ENCODE measurements at places on chromosomes 2 and 18.

DNA sequence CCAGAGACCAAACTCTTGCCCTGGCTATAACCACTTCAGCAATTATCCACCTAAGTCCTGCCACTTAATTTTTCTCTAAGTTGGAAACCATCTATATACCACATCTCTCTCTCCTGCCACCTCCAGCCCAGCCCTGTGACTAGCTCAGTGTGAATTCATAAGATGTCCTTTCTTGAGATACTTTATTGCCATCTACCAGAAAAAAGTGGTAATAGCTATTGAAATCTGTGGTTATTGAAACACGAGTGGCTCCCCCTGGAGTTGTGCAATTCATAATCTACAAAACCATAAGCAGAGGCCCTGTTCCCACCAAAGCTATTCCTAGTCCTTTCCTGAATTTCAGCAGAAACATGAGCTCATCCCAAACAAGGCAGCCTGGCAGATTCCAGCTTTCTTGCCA, 324.0 kb downstream of the TXNL1 start:
- DNase-seq = no peak

DNA sequence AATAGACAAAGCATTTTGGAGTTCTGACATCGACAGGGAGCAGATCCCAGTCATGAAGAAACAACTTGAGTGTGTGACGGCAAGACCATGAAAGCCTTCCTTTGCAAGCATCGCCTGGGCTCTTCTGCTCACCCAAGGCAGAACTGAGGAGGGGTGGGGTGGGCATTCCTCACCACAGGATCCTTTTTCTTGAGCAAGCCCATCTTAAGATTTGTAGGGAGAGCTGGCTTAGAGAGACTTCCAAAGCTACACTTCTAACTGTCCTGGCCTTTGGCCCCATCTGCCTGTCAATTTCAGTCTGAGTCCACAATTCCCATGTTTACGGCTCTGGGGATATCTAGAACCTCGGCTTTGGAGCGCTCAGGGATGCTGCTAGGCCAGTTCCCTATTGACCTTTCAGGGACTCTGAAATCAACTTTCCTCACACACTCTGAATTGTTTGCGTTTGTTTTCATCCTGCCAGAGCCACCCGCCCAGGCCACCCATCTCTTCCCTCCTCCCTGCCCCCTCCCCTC, 3.7 kb downstream of the KLHL14 start:
- DNase-seq = no peak

DNA sequence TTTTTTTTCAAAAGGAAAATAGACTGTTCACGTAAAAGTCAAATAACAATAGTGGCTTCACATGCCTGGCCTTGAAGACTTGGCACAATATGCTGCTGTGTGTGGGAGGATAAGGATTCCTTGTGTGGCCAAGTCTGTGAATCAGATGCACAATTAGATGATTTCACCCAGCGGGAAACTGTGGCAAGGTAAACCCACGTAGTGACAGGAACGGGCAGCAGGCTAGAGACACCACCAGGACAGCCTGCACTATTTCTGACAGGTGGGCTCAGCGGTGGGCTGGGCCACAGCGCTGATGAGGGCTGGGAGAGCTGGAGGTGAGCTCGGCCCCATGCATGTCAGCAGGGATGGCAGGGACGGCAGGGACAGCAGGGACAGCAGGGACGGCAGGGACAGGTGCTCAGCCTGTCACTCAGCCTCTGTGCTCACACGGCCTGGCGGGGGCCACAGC, 21.6 kb downstream of the SNORC start:
- DNase-seq = no peak

GRCh38 chr18:70428439-70428838, 139.6 kb downstream of the SOCS6 start:
- no peak for DNase-seq

DNA sequence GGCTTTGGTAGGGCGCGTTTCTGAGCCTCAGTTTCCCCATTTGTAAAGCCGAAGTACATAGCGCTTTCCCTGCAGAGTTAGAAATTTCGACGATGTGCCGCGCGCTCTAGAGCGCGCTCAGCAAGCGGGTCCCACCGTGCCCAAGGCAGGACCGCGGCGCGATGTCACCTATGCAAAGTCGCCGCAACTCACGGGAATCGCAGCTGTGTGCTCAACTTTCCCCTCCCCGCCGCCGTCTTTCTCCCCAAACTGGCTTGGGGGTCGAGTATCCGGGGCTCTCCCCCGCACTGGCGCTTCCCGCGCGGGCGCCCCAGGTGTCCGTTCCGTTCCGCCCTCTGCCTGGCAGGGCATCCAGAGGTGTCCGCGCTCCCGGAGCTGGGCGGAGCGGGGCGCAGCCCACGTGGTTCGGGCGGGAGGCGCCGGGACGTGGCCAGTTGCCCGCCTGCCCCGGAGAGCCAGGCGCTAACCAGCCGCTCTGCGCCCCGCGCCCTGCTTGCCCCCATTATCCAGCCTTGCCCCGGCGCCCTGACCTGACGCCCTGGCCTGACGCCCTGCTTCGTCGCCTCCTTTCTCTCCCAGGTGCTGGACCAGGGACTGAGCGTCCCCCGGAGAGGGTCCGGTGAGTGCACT, at the start of gene MLPH:
Gene MLPH (plus strand): TSS at position 433 of the 630 bp plus-strand sequence. CDS start 6,176 bp downstream, outside the sequence.
- DNase-seq = no peak

- no peak for DNase-seq
These were observed 29.3 kb downstream of the PELI1 start for GRCh38 chr2:64114912-64115277.

DNA sequence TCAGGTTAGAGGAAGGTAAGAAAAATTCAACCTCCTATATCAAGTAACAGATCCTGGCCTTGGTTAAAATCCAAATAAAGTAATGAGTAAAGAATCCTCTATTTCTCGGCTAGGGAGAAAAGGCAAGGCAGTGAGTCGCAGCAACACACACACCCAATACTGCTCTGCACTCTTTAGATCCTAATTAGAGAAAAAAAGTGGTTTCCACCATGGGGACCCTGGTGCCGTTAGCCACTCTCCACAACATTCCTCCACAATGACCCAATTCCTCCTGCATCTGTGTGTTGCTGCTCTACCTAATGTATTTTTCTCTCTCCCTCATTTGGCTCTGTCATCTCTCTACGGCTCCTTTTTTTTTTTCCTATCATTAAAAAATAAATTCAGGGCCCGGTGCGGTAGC, 462.7 kb downstream of the METTL4 start:
- DNase-seq = no peak

- DNase-seq = no peak
These were observed 114.8 kb downstream of the SCG2 start for GRCh38 chr2:223487214-223487846.

DNA sequence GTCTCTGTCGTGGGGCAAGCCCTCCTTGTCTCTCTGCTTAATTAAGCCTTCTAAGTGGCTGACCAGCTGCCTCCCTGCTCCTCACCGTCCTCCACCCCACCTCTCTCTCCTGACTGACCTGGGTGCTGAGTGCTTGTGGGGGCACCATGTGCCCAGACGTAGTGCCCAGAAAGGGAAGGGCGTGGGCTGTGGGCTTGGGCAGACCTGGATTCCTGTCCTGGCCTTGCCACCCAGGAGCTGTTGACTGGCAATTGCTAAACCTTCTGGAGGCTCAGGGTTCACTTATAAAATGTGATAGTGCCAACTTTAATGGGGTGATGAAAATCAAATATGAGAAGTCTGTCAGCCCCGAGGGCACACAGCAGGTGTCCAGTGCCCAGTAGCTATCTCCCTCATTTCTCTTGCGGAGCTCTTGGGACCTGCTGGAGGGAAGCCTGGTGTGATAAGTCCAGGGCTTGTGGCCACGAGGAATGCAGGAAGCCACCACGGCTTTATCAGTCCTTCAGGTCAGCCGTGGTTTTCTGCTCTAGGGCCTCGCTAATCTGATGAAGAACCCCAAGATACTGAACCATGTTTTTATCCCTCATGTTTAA, 22.0 kb upstream of the INHBB start:
- no peak for DNase-seq

DNA sequence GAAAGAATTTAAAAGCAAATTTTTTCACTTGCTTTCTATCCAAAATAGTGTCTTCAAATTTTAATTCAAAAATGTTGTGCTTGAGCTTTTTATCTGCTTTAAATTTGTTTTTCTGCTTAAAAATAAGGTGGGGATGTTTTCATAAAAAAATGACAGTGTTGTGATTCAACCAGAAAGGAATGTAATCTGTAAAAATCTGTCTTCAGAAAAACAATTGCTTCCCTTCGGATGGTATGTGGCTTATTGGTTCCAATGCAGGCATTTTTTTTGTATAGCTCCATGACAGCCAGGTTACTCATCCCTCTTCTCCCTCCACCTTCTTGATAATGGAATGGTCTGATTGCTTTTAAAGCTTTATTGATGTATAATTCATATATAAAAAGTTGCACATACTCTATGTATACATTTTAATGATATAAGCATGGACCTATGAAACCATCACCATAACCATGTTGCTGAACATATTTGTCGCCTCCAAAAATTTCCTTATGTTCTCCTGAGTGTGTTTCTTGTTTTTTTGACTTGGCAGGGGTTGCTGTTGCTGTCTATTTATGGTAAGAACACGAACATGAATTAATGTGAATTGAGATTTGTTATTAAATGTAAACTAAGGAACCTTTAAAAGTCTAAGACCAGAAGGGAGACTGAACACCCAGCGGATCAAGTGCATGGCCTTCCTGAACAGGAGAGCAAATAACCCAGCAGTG, 363.7 kb upstream of the SPHKAP start:
- DNase-seq = no peak

DNA sequence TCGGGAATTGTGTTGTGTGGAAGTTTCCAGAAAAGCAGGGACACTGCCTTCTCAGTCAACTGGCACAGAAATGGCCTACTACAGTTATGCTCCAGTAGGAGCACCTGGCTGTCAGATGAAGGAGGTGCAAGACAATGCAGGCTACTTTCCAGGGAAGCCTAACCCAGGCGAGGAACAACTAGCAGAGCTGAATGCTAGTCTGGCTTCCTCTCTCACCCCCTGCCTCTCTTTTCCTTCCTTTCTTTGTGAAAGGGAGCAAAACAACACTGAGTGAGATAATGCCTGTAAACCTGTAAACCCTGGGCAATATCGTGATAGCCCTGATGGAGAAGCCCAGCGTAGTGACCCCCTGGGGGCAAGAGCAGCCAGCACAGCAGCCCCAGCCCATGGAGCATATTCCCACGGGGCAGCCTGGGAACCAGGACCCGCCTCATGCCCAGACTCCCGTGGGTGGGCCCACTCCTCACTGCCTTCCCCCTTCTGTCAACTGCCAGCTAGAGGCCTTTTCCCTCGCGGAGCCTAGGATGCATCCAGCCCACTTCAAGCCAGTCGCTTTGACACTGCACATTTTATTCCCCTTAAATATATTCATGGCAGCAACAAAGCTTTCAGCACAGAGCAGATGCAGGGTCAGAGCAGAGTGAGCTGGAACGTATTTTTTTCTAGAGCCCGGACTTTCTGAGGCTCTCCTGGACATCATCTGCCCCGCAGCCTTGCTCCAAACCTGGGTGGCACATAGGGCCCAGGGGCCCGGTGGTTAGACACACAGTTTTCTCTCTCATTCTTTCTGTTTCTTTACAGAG, 77.0 kb downstream of the PDCL3 start:
- no peak for DNase-seq

DNA sequence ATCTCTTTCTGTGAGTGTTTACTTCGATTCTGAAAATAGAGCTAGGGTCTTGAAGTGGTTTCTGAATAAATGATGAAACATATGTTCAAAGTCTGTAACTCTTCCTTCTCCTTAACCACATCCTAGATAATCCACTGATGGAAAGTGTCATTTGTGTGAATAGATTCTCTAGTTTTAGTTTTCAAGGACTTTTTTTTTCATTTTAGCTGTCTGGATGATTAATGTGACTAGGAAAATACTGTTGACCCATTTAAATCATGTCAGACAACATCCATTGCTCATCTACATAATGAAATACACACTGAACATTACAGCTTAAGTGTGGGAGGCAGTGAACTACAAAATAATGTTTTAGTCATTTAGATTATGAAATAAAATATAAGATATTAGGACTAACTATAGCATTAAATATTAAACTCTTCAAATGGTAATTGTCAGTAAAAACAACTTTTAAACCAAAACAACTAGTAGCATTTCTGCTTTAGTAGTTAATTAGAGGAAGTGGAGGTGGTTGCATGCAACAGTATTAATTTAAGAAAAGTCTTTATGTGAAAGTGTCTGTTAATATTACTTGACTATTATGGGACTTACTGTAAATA, 39.1 kb upstream of the DLX1 start:
- DNase-seq = no peak

DNA sequence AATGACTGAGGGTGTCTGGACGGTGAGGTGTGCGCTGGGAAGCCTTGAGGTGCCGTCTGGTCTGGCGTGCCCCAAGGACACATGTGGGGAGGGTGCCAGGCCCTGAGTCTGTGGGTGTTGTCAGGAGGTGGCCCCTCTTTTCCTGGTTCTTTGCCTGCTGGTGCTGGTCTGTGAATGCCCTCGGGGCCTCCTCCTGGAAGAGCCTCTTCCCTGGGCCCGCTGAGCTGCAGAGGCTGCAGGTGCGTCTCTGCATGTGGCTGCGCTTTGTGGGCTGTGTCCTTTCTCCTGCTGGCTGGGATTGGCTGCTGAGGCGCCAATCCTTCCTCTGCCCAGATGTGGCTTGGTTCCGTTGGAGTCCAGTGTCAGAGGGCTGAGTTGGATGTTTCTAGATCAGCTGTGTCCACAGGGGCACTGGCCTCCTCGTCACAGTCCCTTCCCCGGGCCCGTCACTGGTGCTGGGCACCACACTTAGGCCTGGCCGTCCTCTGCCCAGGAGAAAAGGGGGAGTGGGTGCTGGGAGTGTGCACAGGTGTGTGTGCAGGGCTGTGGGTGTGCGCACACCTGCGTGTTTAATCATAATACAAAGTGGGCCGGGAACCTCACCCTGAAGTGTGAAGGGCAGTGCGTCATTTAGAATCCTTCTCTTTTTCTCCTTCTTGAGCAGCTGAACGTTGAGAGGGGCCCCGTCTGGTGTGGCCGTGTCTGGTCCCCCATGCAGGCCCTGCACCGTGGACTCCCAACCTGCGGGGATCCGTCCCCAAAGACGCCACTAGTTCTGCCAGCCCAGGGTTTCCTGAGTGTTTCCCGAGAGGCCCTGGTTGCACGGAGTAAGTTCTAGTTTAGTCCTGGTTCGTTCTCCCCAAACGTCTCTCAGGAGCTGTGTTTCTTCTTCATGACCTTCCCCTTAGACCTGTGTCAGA, 35.5 kb downstream of the RTP5 start:
- no peak for DNase-seq

- no peak for DNase-seq
These were observed 49.2 kb downstream of the PKDCC start for GRCh38 chr2:42096869-42097591.

GRCh38 chr2:216292475-216292874, 79.8 kb downstream of the MARCHF4 start:
- DNase-seq = no peak

DNA sequence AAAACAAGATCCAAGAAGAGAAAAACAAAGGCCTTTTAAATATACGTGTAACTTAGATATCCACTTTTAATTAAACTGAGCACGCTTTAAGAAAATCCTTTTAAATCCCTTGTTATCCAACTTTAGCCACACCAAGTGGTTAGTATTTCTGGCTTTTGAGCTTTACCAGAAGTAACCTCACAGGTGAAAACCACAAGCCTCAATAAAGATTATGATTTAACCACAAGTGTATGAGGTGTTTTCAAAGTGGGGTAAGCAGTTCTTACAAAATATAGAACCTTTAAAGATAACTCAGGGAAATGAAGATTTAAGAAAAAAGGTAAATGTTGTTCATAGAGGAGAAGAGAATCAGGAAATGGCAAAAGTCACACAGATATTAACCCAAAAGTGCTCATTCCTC, 58.4 kb upstream of the CDCA7 start:
- DNase-seq = no peak

Measured in NCI-H1417 treated with DMSO at 0.1 percent for 48 hours (cell line).